ENCODE measurements at places on chromosomes 3 and 15.

- DNase-seq = no peak
Observed at GRCh38 chr15:66124651-66125050, 128.9 kb downstream of the MEGF11 start.

GRCh38 chr3:65955792-65956477 is 82.8 kb downstream of the MAGI1 start:
- DNase-seq = no peak

DNA sequence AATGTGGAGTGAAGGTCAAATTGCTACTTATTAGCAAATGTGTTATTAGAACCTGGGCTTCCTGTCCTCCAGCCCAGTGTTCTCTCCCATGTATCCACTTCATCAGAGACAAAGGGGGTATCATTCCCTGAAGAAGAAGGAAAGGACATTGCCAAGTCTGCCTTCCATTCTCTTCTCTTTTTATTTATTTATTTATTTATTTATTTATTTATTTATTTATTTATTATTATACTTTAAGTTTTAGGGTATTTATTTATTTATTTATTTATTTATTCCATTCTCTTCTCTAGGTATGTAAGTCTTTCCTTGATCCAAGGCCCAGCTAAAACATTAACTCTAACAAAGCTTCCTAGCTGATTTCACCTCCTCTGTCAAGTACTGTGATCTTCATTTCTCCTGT is 277.8 kb upstream of the DNAJC19 start:
- no peak for DNase-seq

GRCh38 chr15:100889385-100890050 is 9.9 kb downstream of the ALDH1A3 start:
- DNase-seq = no peak

DNA sequence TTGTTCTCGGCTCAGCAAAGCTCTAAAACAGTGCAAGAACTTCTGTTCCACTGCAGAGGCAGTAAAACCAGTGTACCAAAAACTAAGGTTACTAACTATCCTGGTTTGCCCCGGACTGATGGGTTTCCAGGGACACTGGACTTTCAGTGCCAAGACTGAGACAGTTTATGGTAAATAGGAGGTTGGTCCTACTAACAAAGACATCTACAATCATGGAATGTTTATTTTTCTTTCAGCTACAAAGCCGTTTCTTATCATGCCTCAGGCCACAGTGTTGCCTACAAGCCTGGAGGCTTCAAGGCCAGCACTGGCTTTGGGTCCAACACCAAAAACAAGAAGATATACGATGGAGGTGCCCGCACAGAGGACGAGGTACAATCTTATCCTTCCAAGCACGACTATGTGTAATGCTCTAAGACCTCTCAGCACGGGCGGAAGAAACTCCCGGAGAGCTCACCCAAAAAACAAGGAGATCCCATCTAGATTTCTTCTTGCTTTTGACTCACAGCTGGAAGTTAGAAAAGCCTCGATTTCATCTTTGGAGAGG is 20.8 kb downstream of the CLDN18 start:
- no peak for DNase-seq

- DNase-seq = no peak
Observed at GRCh38 chr3:138186221-138186620, 880 bp upstream of the ARMC8 start.

- DNase-seq = no peak
Observed at GRCh38 chr3:9161298-9161697, 88.1 kb downstream of the SRGAP3 start.

GRCh38 chr3:18917923-18918322 is 230.4 kb upstream of the KCNH8 start:
- no peak for DNase-seq

DNA sequence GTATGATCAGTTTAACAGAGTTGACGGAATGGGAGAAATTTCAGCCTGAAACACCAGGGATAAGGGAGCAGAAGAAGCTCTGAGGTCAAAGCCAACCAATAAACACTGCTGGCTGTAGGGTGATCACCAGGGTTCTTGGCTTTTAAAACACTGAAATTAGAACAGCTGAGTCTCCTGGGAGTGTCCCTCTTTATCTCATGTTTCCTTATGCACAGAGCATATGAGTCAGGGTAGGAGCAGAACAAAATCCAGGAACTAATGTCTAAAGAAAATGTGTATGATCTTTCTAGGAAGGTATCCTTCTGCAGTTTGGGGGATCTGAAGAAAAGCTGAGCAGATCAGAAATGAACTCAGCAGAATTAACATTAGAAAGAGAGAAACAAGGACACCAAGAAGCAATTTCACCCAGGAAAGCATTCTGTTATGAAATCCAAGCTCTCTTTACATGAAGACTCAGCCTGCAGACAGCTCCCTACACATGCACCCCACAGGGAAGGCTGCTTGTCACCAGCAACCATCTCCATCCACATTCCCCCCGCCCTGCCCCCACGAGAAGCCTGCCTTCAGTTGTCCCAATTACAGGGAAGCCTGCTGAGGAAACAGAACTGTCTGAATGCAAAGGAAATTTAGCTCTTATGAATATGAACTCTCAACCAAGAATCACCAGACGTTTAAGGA is 469.7 kb downstream of the PDCD6IP start:
- DNase-seq = no peak

GRCh38 chr3:146637871-146638270 is 32.7 kb upstream of the PLSCR5 start:
- DNase-seq = no peak

DNA sequence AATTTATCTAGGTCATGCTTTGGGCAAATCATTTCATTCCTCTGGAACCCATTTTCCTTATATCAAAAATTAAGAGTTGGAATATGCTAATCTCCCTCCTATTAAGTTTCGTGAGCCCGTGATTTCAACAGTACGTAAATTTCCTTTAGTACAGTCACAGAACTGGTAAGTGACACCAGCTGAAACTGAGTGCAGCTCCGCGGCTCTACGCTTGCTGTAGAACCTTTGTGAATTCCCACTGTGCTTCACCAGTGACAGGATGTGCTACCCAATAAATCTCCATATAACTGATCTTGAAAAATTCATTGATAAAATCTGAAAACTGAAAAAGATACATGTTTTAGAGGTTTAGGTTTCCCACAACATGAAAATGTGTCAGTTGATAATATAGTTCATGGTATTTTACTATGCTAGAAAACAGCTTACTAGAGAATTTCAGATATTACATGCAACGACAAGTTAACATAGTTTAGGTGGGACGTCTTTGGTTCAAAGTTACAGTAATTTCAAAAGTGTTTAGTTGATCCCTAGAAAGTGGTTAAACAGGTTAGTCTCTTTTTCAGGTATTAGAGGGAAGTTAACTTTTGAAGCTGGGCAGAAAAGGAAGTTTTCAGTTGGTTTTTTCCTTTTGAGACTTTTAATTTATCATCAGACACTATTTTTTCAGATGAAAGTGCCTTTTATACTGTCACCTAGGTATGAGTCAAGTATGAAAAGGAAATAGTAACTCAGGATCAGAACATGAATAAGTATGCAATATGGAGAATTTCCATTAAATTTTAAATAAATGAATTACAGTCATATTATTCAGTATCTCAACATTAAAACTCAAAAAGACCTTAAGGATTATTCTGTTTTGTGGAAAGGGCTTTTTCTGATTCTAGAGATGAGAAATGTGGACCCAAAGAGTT is 57.0 kb downstream of the PPARG start:
- DNase-seq = no peak

DNA sequence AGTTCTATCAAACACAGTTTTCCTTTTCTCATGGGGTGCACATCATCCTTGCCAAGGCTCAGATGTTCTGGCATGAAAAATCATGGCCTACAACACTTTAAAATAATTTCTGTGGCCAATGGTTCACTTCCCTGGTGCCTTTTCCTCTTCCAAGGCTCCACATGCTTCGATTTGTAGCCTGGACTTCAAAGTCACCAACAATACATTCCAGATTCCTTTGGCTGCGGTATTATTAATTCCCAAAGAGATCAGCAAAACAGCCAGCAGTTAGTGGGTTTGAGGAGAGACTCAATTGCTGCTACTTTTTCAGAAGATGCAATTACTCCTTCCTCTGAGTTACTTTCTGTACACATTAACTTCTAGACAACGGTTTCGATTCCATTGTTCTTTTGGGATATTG is 80.3 kb upstream of the CCDC80 start:
- DNase-seq = no peak

DNA sequence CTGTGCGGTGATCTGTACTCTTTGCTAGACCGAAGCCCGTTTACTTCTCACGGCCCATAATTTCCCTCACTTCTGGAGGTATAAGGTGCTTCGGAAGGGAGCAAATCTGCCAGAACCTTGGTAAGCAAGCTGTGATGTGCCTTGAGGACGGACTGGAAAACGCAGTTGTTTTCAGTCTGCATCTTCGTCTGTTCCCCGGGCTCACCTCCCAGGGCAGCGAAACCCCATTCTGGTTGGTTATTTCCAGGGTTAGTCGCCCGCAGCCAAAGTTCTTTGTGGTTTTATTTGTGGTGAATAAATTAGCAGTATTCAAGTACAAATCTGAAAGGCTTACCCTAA is 401 bp downstream of the RAMAC start:
- DNase-seq = no peak

DNA sequence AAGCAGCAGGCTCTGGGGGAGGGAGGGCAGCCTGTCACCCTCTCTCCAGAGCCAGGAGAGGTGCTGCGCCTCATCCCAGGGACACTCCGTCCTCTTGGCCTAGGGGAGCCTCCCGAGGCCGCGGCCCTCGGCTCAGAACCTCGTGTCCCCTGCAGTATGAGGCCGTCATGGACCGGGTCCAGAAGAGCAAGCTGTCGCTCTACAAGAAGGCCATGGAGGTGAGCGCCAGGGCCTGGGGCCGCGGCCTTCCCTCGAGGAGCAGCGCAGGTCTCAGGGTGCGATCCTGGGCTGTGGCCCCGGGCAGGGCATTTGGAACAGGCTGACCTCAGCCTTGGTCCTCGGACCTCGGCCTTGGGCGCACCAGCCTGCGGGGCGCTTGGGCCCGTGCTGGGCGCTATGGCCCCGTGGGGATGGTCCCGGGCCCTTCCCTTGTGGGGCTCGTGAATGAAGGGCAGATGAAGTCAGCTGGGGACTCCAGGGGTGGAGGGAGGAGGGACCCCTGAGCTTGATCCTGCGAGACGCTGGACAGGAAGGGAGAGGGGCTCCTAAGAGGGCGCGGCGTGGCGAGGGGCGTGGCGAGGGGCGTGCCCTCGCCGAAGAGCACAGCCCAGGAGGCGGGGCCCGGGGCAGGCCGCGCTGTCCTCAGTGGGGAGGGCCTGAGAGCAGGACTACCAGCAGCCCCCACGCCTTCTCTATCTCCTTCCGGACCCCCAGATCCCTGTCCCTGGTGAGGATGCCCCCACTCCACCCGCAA is 32.9 kb downstream of the PSTPIP1 start:
- DNase-seq = no peak

DNA sequence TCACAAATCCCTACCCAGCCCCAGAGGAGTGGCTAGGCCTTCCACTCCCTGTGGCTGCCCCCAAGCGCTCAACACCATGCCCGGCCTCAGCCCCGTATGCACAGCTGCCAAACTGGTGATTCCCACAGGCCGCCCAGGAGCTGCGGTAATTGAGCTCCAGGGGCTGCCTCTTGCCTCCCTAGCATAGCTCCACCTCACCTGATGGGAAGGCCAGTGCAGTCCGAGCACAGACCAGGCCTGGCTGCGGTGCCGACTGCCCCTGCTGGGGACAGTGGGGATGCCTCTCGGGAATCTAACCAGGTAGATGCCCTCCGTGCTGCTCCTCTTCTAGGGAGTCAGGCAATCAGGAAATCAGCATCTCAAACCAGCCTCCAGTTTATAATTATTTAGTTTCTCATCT is 25.9 kb downstream of the SCN5A start:
- no peak for DNase-seq

DNA sequence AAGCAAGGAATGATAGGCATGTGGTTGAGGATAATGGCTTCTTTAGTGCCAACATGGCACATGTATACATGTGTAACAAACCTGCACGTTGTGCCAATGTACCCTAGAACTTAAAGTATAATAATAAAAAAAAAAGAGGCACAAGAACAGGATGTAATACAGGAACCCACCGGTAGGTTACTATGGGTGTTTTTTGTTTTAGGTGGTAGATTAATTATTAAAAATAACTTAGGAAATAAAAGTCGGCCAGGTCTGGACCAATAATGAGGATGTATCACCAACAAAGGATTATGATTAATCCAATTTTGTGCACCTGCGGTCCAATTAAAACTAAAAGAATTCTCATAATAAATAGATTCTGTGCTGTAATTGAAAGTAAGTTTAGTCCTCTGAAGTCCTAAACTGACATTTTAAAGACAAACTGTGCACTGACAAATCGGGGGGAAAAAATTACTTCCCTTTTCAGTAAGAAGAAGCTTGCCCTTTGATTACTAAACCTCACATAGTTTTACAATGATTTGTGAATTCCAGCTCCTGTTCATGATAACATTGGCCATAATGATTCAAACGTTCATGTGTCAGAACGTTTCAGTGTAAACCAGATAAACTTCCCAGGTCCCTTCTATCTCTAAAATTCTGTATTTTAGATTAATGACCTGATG is 62.2 kb downstream of the CASR start:
- DNase-seq = no peak

DNA sequence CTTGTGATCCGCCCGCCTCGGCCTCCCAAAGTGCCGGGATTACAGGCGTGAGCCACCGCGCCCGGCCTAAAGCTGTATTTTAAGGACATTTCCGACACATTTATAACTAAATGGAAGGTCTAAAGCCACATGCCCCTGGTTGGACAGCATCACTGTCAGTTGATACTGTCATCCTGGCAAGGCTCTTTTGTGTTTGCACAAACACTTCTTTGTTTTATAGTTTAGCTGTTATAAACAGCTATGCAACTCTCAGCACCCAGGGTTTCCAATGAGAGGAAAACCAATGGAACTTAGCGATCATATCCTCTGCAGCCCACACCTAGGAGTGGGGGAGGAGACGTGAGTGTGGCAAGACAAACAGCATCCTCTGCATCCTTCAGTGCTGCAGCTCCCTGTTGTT is 19.7 kb downstream of the NIPA1 start:
- no peak for DNase-seq

GRCh38 chr3:119585856-119586570 is 6.7 kb downstream of the ADPRH start:
- DNase-seq = no peak

DNA sequence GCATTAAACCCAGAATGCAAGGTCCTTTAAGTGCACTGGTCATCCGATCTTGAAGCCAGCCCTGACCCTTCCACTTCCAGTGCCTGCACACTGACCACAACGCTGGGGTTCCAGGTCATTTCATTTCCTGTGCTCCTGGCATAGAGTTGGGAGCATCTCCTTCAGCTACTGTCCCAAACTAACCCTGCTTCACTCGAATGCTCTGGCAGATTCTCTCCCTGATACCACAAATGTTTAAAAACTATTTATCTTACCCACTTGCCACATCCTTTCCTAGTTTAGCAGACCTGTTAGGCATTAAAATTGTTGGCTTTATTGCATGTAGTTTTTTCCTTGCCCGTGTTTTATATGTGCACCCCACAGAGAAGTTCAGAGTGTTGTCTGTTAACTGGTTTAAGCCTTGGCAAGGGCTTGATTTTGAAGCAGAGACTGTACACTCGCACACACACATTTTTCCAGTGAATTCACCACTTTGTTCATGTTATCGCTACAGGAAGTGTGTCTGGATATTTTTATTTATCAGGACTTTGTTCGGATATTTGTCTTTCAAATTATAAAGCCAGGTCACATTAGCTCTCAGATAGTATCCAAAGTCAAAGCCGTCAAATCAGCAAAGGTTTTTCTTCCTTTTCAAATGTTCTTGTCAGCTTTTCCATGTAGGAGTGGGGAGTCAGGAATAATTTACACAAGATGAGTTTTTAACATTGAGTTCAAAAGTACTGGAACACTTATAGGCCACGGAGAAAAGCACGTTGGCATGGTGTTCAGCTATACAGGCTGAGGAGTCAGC is 77.3 kb downstream of the ABI3BP start:
- DNase-seq = no peak

Data from SK-N-MC (cell line).